Left lung (tissue), 14 donors: ENCODE measurements at places on chromosomes 2 and 18. TPM values are rescaled to one million over a fixed set of nuclear protein-coding genes. Genes with fewer than 3 reads are reported as not detected.

GULP1 gene
- polyA plus RNA-seq = 86.1 TPM

APOB gene
- 0.06 TPM for polyA plus RNA-seq

ADCY3 gene
- polyA plus RNA-seq = 34.6 TPM

TRIM43 gene
- not detected for polyA plus RNA-seq

ERICH2 gene
- 10.8 TPM for polyA plus RNA-seq

PAX3 gene
- polyA plus RNA-seq = not detected

STON1 gene
- polyA plus RNA-seq = 16.2 TPM

GLI2 gene
- 16.5 TPM for polyA plus RNA-seq

CRYBA2 gene
- polyA plus RNA-seq = not detected

IL37 gene
- polyA plus RNA-seq = not detected

KATNAL2 gene
- 7.5 TPM for polyA plus RNA-seq

TCF23 gene
- 0.06 TPM for polyA plus RNA-seq

DSC3 gene
- polyA plus RNA-seq = 0.18 TPM

NGEF gene
- 1.3 TPM for polyA plus RNA-seq

AUP1 gene
- polyA plus RNA-seq = 89.9 TPM

B3GNT7 gene
- polyA plus RNA-seq = 3.3 TPM

POTEI gene
- polyA plus RNA-seq = 0.45 TPM

DSG4 gene
- not detected for polyA plus RNA-seq

WDR54 gene
- polyA plus RNA-seq = 29.9 TPM

OSBPL6 gene
- 4.6 TPM for polyA plus RNA-seq

AQP12B gene
- polyA plus RNA-seq = not detected

WDR43 gene
- polyA plus RNA-seq = 45.9 TPM

MARCO gene
- polyA plus RNA-seq = 0.14 TPM

CAPN14 gene
- 0.24 TPM for polyA plus RNA-seq

ACADL gene
- 18.2 TPM for polyA plus RNA-seq

HOXD4 gene
- polyA plus RNA-seq = 0.99 TPM

MYO7B gene
- polyA plus RNA-seq = 0.90 TPM

RNF138 gene
- 57.9 TPM for polyA plus RNA-seq

STPG4 gene
- polyA plus RNA-seq = 0.18 TPM

TPGS2 gene
- 172 TPM for polyA plus RNA-seq

ALLC gene
- not detected for polyA plus RNA-seq

CYTIP gene
- 1.2 TPM for polyA plus RNA-seq

EGR4 gene
- polyA plus RNA-seq = not detected

C2orf15 gene
- polyA plus RNA-seq = 8.7 TPM

KIAA2012 gene
- polyA plus RNA-seq = 0.48 TPM

FBXO48 gene
- polyA plus RNA-seq = 3.2 TPM

SLC20A1 gene
- polyA plus RNA-seq = 41.4 TPM

CDK15 gene
- 0.24 TPM for polyA plus RNA-seq

ACMSD gene
- polyA plus RNA-seq = 2.0 TPM

SLC23A3 gene
- 2.6 TPM for polyA plus RNA-seq

PROKR1 gene
- 0.11 TPM for polyA plus RNA-seq

RSAD2 gene
- 5.3 TPM for polyA plus RNA-seq

VWC2L gene
- polyA plus RNA-seq = not detected

TBR1 gene
- polyA plus RNA-seq = 0.08 TPM

ANKRD53 gene
- 3.0 TPM for polyA plus RNA-seq

TBC1D8 gene
- 33.7 TPM for polyA plus RNA-seq

MYL12A gene
- 347 TPM for polyA plus RNA-seq

C2orf66 gene
- 0.27 TPM for polyA plus RNA-seq

TFPI gene
- 132 TPM for polyA plus RNA-seq

RTP5 gene
- polyA plus RNA-seq = not detected

MFF gene
- polyA plus RNA-seq = 124 TPM

PPP1R1C gene
- polyA plus RNA-seq = 1.4 TPM

LAMA1 gene
- 7.8 TPM for polyA plus RNA-seq
